ENCODE measurements at places on chromosomes 4 and X.

- DNase-seq = no peak
Measured at GRCh38 chr4:47427935-47428334, 35.6 kb downstream of the COMMD8 start.

DNA sequence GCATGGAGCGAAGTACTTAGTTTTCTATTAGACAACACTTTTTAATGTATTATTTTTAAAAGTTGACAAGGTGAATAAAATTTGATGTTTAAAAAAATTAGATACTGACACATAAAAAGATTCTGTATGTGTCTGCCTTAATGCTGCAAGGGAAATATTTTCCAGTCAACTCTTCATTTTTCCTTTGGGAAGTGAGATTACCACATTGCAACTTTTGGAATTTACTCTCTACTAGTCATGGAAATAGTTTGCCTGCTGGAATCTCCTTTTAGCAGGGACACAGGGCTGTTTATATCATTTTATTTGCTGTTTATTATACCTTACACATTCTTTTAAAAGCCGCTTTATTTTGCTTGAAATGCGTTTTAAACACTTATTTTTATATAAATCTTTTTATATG lies 135.1 kb downstream of the MID1 start:
- DNase-seq = no peak

DNA sequence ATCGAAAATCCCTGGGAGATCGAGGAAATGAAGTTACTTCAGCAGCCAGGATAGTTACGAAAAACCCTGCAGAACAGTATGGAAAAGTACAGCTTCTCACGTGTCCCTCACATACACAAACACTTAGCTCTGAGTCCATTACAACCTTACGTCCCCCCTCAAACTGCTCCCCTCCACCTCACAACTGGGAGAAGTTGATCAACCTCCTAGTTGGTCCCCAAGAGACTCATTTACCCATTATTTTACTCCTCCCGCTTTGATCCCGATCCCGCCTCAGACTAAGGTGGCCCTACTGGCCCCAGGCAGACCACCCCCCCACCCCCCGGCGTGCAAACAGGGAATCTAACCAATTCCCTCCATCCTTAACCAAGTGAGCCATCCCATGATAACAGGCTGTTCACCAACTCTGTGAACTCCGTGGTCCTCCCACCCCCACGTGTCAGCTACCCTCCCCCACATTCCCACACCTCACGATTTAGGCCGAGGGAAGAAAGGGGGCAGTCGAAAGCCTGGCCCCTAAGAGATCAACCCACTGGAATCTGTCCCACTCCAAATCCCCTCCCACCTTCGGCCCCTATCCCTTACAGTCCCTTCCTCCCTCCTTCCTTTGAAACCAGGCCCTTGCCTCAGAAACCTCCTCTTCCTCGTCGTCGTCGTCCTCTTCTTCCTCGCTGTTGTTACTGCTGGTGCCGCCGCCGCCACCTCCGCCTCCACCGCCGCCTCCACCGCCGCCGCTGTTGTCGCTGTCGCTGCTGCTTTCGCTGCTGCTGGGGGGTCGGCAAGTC lies 755 bp downstream of the ANKRD17 start:
- DNase-seq = peak; percentile 20

- no peak for DNase-seq
Measured at GRCh38 chr4:64940698-64941097, 531.4 kb upstream of the TECRL start.

GRCh38 chr4:4721636-4722035 lies 137.8 kb upstream of the MSX1 start:
- no peak for DNase-seq

DNA sequence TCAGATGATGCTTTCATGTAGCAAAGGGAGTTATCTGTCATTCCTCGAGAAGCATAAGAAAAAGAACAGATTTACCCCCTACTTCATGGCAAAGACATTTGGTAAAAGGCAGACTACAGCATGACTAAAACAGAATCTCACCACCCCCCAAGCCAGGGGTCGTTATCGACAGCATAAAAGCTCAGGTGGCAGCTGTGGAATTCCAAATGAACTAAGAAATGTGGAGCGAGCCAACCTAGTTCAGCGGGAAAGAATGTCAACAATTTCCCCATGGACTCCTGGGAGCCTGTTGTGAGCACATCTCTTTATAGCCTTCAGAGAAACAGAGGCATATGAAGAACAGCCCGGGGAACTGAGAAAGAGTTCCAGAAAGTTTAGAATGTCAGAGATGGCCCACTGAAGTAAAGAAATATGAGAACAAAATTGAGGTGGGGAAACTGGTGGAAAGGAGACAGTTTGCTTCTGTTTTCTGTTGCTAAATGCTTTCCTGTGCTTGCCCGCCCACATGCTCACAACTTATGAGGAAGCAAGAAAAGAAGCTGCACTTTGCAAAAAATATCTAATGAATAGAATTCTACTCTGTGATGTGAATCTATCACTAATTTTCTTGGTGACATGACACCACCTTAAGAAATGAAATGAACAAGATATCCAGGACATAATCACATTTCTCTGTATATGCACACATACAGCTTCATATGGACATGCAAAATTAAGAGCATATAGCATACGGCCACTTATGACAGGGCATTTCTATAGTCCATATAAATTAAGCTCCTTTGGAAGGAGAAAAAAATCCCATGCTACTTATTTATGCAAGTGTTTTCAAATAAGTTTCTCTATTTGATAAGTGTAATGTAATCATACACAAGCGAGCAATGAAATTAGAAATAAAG lies 135.3 kb upstream of the MID1 start:
- no peak for DNase-seq

DNA sequence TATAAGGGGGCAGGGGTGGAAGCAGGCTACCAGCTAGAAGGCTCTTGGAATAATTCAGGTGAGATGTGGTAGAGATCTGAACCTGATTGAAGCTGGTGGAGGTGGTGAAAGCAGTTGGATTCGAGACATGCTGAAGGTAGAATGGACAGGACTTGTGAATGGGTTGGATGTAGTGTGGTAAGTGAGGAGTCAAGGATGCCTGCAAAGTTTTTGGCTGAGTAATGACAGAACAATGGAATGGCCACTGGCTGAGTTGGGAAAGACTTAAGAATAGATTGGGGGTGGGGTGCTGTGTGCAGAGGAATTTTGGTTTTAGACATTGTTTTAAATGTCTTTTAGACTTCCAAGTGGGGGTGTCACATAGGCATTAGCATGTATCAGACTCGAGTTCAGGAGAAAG lies 33.5 kb downstream of the HPF1 start:
- no peak for DNase-seq

GRCh38 chr4:87041141-87041540 lies 106.3 kb downstream of the AFF1 start:
- DNase-seq = no peak

- DNase-seq = no peak
Measured at GRCh38 chrX:149949743-149950436, 11.6 kb upstream of the EOLA2 start.

DNA sequence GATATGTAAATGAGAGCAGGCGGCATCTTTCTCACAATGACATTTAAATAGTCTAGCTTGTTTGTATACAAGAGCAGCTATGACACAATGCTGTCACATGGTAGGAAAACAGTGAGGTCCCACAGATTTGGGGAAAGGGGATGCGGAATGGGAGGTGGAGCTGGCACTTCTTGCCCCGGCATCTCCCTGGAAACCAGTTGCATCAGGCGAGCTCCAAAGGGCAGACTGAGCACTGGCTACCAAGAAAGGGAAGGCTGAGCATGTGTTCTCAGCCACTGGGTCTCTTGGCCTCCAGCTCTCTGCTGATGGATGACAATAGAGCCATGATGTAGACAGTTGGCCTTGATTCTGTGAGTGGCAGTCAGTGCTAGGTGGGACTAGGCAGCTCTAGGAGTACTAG lies 109.0 kb downstream of the UCHL1 start:
- no peak for DNase-seq

DNA sequence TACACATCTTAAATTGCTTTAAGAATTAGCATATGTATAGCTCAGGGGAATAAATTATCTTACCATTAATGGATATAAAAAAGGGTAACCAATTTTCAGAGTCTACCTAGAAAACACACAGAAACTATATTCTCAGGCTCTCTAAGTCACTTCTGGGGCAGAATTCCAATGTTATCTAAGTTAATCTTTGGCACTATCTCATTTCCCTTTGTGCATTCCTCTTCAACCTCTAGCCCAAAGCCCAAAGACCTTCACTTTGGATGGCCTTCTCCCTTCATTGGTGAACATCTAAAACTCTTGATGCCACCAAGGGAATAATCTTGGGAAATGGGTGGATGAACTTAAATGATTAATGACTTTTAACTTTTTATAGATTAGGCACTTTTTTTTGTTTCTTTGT lies 108.3 kb downstream of the APBB2 start:
- DNase-seq = no peak

GRCh38 chrX:154002215-154002719 lies 17.4 kb downstream of the IRAK1 start:
- DNase-seq = peak; percentile 23

DNA sequence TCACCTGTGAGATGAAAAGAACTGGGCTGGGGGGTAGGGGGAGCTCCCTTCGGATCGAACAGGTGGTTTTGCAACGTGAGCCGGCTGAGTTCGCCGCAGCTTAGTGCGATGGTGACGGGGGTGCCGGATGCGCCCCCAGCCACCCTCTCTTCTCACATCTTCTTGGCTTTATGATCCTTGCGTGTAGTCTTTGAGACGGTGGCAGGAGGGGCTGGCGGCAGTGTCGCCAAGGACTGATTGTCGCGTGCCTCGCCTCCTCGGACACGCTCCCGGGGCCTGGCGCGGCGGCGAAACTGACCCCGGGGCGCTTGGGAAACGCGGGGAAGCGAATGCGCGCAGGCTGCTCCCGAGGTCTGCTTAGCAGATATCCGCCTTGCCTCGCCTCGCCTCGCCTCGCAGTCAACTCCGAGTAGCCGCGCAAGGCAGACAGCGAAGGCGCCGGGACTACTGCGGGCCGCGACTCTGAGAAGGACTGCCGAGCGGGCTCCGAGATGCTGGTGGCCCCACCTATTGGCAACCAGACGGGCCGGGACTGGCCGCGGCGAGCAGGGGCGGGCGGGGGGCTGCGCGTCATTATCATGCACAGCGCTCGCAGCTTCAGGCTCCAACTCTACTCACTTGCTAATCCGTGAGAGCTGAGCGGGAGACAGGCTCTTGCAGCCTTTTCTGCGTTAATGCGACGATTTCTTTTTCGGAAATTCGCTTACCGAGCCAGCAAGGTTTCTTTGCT lies 1.5 kb downstream of the GRID2 start:
- peak; percentile 23 for DNase-seq

GRCh38 chr4:88457307-88458103 lies 586 bp downstream of the HERC5 start:
- no peak for DNase-seq

GRCh38 chr4:2754848-2755819 lies 1.0 kb downstream of the TNIP2 start:
- no peak for DNase-seq

GRCh38 chr4:106502106-106502699 lies 133.6 kb upstream of the GIMD1 start:
- peak; percentile 47 for DNase-seq

All from GM20000 (cell line).